ENCODE measurements at places on chromosomes 2 and 18. TPM values are rescaled to one million over a fixed set of nuclear protein-coding genes. Genes with fewer than 3 reads are reported as not detected.

GRCh38 chr2:220533485-220533884 lies 906.1 kb downstream of the SLC4A3 start:
- H3K4me3 ChIP-seq = no peak overlapping the region
- no peaks in the 10 kb centered on the region for H3K4me1 ChIP-seq
- H3K27ac ChIP-seq = no peak overlapping the region
- DNase-seq = no peak

- no peak overlapping the region for H3K4me3 ChIP-seq
- no peak overlapping the region for H3K27ac ChIP-seq
- no peaks in the 10 kb centered on the region for H3K4me1 ChIP-seq
- no peaks in the 10 kb centered on the region for H3K27me3 ChIP-seq
- no peak for DNase-seq
These were observed 184.2 kb upstream of the ZEB2 start for GRCh38 chr2:144703852-144704708.

DNA sequence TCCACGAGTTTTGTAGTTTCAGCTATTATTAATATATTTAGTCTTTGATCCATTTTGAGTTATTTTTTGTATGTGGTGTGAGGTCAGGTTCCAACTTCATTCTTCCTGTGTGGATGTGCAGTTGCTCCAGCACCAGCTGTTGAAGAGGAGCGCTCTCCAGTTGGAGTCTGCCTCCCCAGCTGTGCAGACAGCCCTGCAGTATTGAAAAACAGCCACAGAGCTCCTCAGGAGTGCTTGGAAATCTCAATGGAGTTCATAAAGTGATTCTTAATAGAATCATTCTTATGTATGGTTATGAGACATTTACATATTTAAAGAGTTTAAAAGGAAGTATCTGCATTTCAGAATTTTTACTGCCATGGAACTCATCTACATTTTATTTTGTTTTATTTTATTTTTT lies 17.3 kb downstream of the DGKD start:
- H3K27ac ChIP-seq = no peak overlapping the region
- no peak overlapping the region for H3K4me3 ChIP-seq
- H3K27me3 ChIP-seq = no peaks in the 10 kb centered on the region
- no peaks in the 10 kb centered on the region for H3K36me3 ChIP-seq

The MEIS1 gene
- total RNA-seq = 48.0 TPM

- no peaks in the 10 kb centered on the region for H3K4me1 ChIP-seq
- H3K27ac ChIP-seq = no peak overlapping the region
- no peaks in the 10 kb centered on the region for H3K36me3 ChIP-seq
- no peak for DNase-seq
- H3K27me3 ChIP-seq = no peaks in the 10 kb centered on the region
- no peak overlapping the region for H3K4me3 ChIP-seq
These were observed 175.2 kb downstream of the TMEM200C start for GRCh38 chr18:5720132-5720531.

GRCh38 chr2:11212645-11213044 lies 57.4 kb downstream of the SLC66A3 start:
- no peak overlapping the region for H3K4me3 ChIP-seq
- no peaks in the 10 kb centered on the region for H3K4me1 ChIP-seq
- H3K27me3 ChIP-seq = no peaks in the 10 kb centered on the region
- no peak for DNase-seq
- H3K36me3 ChIP-seq = peaks cover 92% of the 10 kb centered on the region
- no peak overlapping the region for H3K27ac ChIP-seq

The PDIA6 gene
- total RNA-seq = 180 TPM

DNA sequence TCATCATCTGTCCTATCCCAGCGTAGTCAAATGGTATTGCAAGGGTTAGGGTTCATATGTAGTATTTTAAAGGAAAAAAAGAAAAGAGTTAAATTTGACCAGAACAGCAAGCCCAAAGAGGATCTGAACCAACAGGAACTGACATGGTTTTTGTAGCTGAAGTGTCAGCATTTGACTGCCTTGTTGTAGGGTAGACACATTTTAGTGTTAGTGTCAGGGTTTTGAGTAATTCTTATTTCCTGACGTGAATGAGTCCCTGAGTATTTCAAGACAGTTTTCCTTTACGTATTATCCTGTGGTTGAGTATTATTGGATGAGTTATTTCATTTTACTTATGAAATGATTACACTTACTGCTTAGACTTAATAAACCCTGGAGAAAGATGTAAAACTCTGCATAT lies 173.3 kb upstream of the ZEB2 start:
- no peak overlapping the region for H3K4me3 ChIP-seq
- no peak overlapping the region for H3K27ac ChIP-seq
- no peaks in the 10 kb centered on the region for H3K4me1 ChIP-seq
- no peaks in the 10 kb centered on the region for H3K27me3 ChIP-seq
- DNase-seq = no peak

- H3K4me1 ChIP-seq = no peaks in the 10 kb centered on the region
- no peak for DNase-seq
- H3K27ac ChIP-seq = no peak overlapping the region
- H3K4me3 ChIP-seq = no peak overlapping the region
- peaks cover 19% of the 10 kb centered on the region for H3K36me3 ChIP-seq
These were observed 267.7 kb downstream of the NBAS start for GRCh38 chr2:15293262-15293937.

DNA sequence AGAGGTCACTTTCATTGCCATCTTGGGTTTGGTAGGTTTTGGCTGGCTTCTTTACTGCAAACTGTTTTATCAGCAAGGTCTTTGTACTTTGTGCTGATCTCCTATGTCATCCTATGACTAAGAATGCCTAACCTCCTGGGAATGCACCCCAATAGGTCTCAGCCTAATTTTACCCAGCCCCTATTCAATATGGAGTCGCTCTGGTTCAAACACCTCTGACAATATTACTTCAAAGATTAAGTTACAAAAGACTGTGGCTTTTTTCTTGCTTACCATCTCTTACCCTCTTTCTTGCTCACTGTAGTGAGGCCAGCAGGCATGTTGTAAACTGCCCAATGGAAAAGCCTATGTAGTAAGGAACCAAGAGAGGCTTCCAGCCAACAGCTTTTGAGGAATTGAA lies 17.9 kb upstream of the RGPD8 start:
- H3K4me3 ChIP-seq = no peak overlapping the region
- H3K27me3 ChIP-seq = no peaks in the 10 kb centered on the region
- no peaks in the 10 kb centered on the region for H3K36me3 ChIP-seq
- DNase-seq = no peak

The NFE2L2 gene
- 105 TPM for total RNA-seq

DNA sequence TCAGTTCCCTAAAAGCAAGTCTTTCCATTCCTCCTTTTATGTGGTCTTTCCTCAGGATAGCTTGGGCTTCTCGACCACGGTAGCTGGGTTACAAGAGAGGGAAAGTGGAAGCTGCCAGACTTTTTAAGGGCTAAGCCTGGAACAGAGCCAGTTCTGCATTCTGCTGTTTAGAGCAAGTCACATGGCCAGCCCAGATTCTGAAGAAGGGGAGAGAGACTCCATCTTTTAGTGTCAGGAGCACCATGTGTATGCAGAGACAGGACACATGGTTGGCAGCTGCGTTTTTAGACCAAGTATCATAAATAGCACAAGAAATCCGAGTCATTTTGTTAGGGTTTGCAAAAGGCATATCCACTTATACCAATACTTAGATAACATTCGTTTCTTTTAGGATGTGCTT lies 4.7 kb downstream of the HMSD start:
- peaks cover 6% of the 10 kb centered on the region for H3K27me3 ChIP-seq
- no peaks in the 10 kb centered on the region for H3K36me3 ChIP-seq
- DNase-seq = no peak
- no peak overlapping the region for H3K4me3 ChIP-seq
- H3K4me1 ChIP-seq = no peaks in the 10 kb centered on the region
- no peak overlapping the region for H3K27ac ChIP-seq

The SMIM21 gene
- total RNA-seq = not detected

- H3K4me1 ChIP-seq = no peaks in the 10 kb centered on the region
- H3K27ac ChIP-seq = no peak overlapping the region
- no peaks in the 10 kb centered on the region for H3K36me3 ChIP-seq
- DNase-seq = no peak
- no peaks in the 10 kb centered on the region for H3K27me3 ChIP-seq
- H3K4me3 ChIP-seq = no peak overlapping the region
These were observed 1465.5 kb downstream of the SUCLG1 start for GRCh38 chr2:82993609-82994008.

- H3K4me3 ChIP-seq = no peak overlapping the region
- H3K36me3 ChIP-seq = peaks cover 54% of the 10 kb centered on the region
- no peaks in the 10 kb centered on the region for H3K27me3 ChIP-seq
- H3K4me1 ChIP-seq = no peaks in the 10 kb centered on the region
These were observed 61.0 kb downstream of the ZAP70 start for GRCh38 chr2:97774425-97774824.

DNA sequence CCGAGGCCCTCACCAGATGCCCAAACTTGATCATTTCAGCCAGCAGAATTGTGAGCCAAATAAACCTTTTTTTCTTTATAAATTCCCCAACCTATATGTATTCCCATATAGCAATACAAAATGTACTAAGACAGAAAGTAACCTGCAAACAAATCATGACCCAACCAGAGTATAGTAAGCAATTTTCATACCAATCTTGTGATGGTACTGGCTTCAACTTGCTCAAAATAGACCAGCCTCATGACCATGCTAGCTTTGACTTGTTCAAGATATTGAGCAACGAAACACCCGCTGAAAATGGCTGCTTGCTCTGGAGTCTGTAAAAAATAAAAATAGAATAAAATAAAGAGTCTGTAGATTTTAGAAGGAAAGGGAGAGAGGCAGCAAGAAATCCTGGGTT lies 97.6 kb downstream of the C1D start:
- H3K4me3 ChIP-seq = no peak overlapping the region
- no peaks in the 10 kb centered on the region for H3K4me1 ChIP-seq
- DNase-seq = no peak
- no peak overlapping the region for H3K27ac ChIP-seq

- no peaks in the 10 kb centered on the region for H3K4me1 ChIP-seq
- no peaks in the 10 kb centered on the region for H3K36me3 ChIP-seq
- H3K4me3 ChIP-seq = no peak overlapping the region
- H3K27me3 ChIP-seq = no peaks in the 10 kb centered on the region
- DNase-seq = no peak
These were observed 16.9 kb downstream of the HAT1 start for GRCh38 chr2:171939058-171939742.

DNA sequence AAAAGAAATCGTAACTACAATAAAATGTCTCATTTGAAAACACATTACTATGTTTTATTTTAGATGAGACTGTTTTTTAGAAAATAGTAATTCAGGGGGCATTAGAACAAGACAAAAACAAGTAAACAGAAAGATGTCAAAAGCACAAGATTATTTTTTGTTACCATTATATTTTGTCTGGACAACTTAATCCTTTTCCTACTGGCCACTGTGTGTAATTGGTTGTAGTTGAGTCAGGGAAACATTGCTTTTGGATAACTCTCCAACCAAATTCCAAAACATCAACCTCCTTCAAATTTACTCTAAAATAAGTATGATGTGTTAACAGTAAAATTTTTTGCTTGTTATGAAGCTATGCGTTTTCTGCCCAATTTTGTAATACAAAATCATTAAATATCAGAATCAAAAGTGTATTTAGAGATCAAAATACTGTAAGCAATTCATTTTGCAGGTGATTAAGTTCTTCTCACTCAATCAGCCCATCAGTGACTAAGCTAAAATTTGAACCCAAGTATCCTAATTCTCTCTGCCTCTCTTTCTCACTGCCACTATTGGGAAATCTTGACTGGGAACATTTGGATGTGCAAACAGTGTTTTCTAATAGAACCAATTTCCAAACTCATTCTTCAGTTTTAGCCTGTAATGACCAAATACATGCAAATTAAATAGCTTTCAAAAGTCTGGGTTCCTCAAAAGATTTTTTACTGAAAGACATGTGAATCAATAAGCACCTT lies 11.4 kb upstream of the MEIS1 start:
- H3K36me3 ChIP-seq = no peaks in the 10 kb centered on the region
- no peak overlapping the region for H3K27ac ChIP-seq
- peaks cover 22% of the 10 kb centered on the region for H3K27me3 ChIP-seq

DNA sequence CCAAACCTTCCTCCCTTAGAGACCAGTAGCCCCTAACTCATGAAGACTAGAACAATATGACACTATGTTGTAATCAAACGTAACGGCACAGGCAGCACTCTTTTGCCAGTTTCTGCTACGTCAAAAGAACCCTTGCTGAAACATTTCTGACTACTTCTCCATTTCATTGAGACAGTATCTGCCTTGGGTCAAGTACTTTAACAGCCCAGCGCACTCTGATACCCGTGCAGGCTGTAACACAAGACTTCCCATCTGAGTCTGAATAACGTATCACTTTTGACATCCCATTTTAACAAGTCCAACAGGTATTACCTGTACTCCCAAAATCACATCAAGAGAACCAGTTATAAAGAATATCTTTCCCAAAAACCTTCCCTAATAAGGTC lies 38.4 kb downstream of the TBC1D8 start:
- no peaks in the 10 kb centered on the region for H3K36me3 ChIP-seq
- H3K27ac ChIP-seq = peak overlapping the region; percentile 58
- H3K4me1 ChIP-seq = peaks cover 42% of the 10 kb centered on the region
- no peak overlapping the region for H3K4me3 ChIP-seq
- DNase-seq = no peak

- peaks cover 21% of the 10 kb centered on the region for H3K4me1 ChIP-seq
- DNase-seq = no peak
- H3K27ac ChIP-seq = peak overlapping the region; percentile 91
- no peaks in the 10 kb centered on the region for H3K36me3 ChIP-seq
- no peaks in the 10 kb centered on the region for H3K27me3 ChIP-seq
- peak overlapping the region; percentile 77 for H3K4me3 ChIP-seq
These were observed 1.2 kb upstream of the MZT2A start for GRCh38 chr2:131493199-131493968.

The KIF1A gene
- 0.81 TPM for total RNA-seq

DNA sequence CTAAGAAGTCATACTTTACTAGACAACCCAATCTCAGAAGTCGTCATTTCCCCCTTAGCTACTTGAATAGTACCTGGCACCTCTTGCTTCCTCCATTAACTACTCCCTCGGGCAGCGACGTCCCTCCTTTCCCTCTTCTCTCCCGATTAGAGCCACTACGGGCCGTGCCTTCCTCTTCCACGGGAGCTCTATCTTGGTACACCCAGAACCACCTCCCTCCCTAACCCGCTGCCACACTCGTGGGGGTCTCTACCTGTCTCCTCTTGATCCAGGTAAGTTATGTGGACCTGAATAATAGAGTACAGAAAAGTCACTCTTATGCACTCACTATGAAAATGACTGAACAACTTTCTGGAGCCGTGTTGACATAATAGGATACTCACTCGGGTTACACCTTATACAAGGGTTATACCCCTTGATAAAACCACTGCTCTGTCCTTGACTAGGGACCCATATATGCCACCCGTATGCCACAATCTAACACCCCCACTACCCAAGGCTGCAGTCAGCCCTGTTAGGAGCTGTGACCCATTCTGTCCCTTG lies 595 bp upstream of the HDHD2 start:
- peaks cover 17% of the 10 kb centered on the region for H3K36me3 ChIP-seq
- H3K4me3 ChIP-seq = peak overlapping the region; percentile 86
- peaks cover 14% of the 10 kb centered on the region for H3K4me1 ChIP-seq
- no peak for DNase-seq
- H3K27me3 ChIP-seq = no peaks in the 10 kb centered on the region

DNA sequence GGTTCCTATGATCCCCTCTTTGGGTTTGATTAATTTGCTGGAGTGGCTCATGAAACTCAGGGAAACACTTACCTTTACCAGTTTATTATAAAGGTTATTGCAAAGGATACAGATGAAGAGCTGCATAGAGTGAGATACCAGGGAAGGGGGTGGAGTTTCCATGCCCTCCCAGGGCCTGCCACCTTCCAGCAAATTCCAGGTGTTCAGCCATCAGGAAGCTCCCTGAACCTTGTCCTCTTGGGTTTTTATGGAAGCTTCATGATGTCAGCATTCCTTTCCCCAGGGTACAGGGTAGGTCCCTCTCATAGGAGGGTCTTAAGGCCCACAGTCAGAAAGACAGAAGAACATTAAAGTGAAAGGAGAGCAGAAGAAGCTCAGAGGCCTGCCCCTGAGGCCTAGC lies 123.9 kb upstream of the DCC start:
- DNase-seq = no peak
- no peaks in the 10 kb centered on the region for H3K27me3 ChIP-seq
- no peaks in the 10 kb centered on the region for H3K36me3 ChIP-seq
- H3K27ac ChIP-seq = no peak overlapping the region
- no peak overlapping the region for H3K4me3 ChIP-seq

The ANKRD23 gene
- 1.7 TPM for total RNA-seq
